Activated CD4-positive, alpha-beta T cell treated with anti-CD3 and anti-CD28 coated beads for 4 hours (primary cell): ENCODE measurements at places on chromosomes 5 and 9.

- no peak for DNase-seq
Measured at GRCh38 chr9:99058964-99059921, 45.7 kb upstream of the TGFBR1 start.

GRCh38 chr5:37132646-37133045, 116.5 kb downstream of the CPLANE1 start:
- DNase-seq: no peak

DNA sequence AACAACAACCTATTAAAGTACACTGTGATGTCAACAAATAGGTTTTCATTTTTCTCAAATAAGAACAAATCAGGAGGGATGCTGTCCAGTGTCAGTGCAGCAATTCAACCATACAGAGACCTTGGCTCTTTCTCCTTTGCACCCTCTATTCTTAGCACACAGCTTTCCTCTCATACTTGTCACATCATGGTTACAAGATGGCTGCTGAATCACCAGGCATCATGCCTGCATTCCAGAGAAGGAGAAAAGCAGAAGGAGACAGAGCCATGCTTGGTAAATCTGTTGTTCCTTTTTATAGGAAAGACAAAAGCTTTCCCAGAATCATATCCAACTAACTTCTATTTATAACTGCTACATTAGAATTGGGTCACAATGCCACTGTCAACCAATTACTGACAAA, 124.7 kb upstream of the VLDLR start:
- DNase-seq: no peak

DNA sequence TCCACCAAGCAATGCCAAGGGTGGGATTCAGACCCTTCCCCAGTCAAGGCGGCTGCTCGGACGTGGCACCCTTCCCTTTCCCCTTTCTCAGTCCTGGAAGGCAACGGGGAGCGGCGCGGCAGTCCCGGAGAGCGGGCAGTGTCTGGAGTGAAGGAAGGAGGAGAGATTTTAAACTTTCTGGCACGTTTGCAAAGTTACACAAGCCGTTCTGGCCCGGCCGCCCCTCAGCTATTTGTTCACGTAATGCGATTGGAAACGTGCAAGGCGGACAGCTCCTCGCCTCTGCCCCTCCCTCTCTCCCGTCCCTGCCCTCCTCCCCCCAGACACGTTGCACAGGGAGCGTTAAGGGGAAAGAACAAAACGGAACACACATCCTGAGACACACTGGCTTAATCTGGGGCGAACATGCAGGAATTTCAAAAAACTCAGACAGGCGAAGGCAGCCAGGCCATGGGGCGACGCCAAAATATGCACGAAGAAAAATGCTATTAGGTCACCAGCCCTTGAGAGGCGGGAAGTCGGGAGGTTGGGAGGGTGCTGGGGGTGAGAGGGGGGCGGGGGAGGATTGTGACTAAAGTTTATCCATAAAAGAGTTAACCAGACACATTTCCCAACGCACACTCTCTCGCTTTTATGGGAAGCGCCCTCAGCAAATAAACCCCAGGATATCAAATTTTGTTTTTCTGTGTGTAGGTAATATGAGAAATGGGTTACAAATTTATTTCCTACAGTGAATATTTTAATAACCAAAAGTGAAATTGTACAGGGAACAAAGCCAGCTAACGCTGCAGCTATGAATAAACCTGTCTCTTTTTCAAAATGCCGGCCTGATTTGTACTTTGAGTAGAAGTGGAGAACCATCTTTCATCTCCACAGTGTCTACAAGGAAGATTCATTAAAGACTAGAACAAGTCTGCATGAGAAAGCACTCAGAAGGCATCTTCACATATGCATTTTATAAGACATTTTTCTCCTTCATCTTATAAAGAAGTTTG, at the start of gene LOX:
LOX (minus strand) TSS at position 144 of the 995 bp plus-strand sequence. CDS start 274 bp downstream, outside the sequence.
- DNase-seq: no peak

GRCh38 chr9:136105398-136106135, 10.5 kb upstream of the NACC2 start:
- DNase-seq: no peak

DNA sequence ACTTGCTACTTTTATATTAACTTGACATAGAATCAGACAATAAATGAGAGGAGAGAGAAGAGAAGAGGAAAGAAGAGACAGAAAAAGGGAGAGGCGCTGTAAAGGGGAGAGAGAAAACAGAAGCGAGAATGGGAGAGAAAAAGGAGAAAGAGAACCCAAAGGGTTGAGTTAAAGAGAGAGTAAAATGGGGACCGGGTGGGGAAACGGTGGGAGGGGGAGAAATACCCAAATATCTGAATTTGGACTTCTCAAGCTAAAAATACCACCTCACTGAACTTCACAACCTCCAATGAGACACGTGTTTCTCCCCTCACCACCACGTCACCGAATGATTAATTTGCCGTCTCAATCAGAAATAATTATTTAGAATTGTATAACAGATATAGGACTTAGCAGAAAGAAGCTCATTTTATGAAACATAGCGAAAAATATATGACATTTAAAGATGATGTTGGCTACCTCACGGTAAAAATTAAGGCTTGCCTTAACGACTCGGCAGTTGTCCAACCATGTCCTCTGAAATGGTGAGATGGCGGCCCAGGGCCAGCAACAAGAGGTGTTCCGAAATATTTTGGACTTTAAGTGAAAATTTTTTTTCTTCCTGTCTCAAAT, 204.1 kb downstream of the MEF2C start:
- DNase-seq: no peak

- DNase-seq: no peak
Measured at GRCh38 chr9:10331157-10331556, 281.6 kb downstream of the PTPRD start.

DNA sequence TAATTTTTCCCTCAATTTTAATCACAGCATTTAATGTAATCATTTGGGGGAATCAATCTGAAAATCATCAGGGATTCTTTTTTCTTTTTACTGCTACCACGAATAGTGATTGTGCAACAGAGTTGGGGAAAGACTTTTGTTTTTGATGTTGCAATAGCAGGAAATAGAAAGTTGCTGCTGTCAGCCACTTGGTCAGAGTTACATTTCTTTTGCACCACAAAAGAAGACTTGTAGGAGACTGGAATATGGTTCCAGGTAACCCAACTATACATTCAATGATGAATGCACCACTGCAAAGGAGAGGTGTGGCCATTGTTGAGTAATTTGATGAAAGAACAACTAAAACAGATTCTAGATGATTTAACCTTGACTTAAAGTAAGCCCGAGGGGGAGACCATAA, 46.3 kb upstream of the PALM2AKAP2 start:
- no peak for DNase-seq

DNA sequence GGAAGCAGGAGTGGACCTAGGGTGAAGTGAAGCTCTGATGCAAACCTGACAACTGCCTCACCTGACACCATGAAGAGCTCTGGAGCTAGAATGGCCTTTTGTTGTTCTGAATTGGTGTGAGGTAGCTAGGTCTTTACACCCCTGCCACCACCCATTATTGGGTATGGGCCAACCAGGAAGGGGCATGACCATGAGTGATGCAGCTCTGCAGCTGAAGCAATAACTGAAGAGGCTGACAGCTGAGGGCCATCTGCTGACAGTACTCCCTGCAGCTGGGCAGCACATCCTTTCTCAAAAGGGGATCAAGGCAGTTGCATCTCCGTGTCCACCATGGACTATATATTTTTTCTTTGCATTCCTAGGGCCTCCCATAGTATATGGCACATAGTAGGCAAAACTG, 87.0 kb upstream of the TLE1 start:
- DNase-seq: no peak

DNA sequence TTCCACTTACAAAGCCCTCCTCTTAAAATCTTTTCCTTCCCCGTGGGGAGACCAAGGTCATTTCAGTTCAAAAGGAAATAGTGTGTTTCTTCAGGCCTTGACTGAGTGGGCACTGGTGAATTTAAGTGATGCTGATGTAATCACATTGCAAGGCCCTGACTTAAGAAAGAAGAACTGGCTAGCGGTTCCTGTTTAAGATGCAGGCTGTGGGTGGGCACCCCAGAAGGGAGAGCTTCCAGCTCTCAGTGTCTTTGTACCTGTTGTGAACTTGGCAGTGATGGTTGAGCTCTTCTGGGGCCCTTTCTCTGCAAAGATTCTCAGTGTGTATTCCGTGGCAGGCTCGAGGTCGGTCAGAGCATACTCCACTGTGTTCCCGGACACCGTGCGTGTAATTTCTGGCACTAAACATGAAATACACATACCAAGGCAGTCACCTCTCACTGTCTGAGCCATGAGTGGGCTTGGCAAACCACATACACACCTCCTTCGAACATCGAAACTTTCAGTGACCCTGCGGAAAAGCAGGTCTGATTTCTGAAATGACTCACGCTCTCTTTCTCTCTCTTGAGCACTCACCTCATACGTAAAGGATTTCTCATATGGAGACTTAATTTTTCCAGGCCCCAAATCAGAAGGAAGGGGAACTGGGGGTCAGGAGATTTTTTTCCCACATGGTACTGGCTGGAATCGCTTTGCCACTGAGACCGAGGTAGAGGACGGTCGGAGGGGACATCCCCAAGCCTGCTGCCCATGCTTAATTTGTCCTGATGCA, 81.9 kb downstream of the TNC start:
- no peak for DNase-seq

GRCh38 chr5:21783074-21783679, 1070.0 kb downstream of the CDH12 start:
- no peak for DNase-seq

GRCh38 chr5:151721812-151722391, 35.2 kb upstream of the SPARC start:
- DNase-seq: no peak

- DNase-seq: no peak
Measured at GRCh38 chr9:19922476-19923118, 133.8 kb upstream of the SLC24A2 start.

DNA sequence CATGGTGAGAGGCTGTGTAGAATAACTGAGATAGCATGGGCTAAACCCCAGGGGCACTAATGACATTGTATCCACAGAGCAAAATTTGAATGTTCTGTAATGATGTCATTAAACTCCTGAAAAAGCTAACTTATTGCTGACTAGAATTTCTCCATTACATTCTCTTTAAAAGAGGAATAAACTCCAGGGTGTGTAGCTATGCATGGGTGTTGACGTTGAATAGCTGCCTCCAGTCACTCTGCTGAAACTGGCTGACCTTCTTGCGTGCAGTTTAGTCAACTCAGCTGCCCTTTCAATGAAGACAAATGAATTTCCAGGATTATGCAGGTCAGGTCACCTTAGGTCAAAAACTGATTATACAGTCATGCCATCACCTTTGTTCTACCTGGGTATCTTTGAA, 617.5 kb upstream of the WWC1 start:
- DNase-seq: no peak

DNA sequence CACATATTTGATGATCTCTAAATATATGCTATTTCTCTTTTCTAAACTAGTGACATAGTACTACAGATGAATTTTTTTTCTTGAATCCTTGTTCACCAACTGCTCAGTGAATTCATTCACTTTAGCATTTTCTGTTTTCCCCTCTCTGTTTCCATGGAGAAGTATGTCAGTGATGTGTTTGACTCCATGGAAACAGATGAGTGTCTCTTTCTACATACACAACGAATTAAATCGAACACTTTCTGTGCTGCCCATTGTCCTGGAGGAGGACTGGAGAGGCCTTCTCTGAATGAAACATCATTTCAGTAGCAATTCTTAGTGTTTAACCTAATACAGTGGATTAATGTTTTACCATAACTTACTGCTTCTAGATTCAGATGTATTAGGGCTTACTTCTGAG, 9.5 kb downstream of the INVS start:
- no peak for DNase-seq

DNA sequence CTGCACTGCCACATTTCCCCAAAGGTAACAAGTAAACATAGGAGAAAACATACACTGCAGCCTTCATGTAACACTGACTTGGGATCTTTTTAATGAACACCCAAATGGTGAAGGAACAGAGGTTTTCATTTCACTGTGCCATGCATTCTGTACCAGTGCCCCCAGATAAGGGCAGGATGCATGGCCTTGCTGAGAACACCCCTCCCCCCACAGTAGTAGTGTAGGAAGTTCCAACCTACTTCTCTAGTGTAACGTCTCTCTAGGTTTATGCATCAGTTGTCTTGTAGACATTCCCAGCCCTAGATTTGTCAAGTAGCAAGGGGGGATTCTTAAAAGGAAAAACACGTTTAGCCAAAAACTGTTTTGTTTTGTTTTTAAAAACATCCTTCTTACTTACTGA, 29.9 kb downstream of the MAP3K1 start:
- no peak for DNase-seq

- no peak for DNase-seq
Measured at GRCh38 chr5:169697976-169698375, 60.9 kb downstream of the DOCK2 start.

DNA sequence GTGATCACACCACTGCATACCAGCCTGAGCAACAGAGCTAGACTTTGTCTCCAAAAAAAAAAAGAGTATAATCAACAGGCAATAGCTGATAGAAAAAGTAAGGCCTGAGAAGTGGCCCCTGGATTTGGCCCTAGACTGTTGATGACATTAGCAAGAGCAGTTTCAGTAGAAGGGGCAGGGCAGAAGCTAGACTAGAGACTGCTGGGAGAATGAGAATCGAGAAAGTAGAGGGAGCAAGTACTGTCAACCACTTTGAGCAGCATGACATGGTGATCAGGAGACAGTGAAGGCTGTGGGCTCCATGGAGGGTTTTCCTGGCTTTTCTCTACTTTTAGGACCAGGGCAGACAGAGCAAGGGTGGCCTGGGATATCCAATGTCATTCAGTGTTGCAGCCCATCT, 34.9 kb upstream of the B4GALT1 start:
- no peak for DNase-seq

GRCh38 chr9:122042056-122042455, 51.1 kb downstream of the TTLL11 start:
- DNase-seq: no peak

DNA sequence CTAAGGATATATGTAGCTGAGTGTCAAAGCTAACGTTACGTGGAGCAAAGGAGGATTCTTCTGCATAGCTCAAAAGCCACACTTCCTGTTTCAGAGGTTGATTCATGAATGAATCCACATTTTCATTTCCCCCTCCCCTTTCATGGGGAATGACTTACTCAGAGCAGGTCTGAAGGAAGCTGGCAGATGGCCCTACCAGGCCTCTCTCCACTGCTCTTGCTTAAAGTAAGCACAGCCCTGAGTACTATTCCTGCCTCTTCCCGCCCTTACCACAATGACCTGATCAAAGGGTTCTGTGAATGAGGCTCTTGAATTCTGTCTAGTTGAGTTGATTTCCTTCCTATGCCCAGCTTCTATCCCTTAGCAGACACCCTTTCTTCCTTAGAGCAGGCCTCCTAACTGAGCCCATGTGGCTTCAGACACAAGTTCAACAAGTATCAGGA, 6.3 kb downstream of the IGIP start:
- no peak for DNase-seq

DNA sequence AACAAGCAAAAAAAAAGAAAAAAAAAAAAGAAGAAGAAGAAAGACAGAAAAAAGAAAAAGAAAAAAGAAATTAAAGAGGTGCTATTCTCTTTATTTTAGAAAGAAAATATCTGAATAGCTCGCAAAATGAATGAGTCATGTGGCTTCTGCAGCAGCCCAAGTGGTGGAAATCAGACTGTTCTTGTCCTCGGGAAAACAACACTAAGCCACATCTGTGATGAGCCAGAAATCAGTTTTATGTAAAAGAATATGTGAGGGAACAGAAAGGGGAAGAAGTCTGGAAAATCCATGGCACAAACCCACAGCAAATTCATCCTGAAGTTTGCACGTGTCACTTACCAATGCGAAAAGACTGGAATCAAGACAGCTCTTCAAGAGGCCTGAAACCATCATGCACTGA, 118.7 kb upstream of the GAS1 start:
- DNase-seq: no peak

- no peak for DNase-seq
Measured at GRCh38 chr9:93261735-93262523, 78.0 kb downstream of the WNK2 start.
